ENCODE measurements at places on chromosomes 7 and 10.

GRCh38 chr10:131857156-131858117, 43.4 kb upstream of the PPP2R2D start:
- DNase-seq: no peak

DNA sequence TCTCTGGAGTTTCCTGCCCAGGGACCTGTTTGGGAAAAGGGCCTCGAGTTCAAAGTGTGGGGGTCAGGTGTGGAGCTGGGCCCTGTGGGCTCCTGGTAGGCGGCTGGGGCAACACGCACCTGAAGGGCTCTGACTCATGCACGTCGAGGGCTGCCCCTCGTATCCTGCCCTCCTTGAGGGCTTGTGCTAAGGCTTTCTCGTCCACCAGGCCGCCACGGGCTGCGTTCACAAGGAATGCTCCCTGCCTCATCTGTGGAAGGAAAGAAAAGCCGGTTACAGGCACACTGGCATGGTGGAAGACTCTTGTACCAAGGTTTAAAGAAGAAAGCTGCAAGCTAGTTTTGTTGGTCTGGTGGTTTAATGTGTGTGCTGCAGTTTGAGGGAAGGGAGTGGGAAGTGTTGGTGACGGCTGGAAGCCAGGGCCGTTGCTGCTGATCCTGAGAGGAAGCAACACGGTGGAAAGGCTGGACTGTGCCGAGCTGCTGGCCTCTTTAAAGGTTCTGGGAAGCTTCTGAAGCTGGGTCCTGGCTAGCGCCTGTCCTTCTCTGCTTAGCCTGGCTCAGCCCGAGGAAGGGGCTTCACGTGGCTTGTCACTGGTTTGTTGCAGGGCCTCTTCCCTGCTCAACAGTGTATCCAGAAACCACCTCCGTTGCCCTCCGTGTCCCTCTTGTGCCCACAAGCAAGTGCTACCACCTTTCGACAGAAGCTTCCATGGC, 52.0 kb downstream of the ZRANB1 start:
- no peak for DNase-seq

DNA sequence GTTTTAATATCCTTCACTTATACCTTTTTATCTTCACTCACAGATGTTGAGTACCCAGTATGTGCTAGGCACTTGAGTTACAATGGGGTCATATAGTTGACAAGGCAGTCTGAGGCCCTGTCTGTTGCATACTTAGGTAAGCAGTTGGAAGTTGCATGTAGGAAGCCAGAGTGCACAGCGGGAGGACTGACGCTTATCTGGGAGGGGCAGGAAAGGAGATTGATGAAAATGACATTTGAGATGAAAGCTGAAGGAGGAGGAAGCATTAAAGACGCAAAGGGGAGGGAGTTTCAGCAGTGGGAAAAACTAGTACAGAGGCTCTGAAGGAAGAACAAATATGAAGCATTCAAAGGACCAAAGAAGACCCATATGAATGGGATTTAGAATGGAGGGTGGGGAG, 266.2 kb downstream of the HTR7 start:
- no peak for DNase-seq

DNA sequence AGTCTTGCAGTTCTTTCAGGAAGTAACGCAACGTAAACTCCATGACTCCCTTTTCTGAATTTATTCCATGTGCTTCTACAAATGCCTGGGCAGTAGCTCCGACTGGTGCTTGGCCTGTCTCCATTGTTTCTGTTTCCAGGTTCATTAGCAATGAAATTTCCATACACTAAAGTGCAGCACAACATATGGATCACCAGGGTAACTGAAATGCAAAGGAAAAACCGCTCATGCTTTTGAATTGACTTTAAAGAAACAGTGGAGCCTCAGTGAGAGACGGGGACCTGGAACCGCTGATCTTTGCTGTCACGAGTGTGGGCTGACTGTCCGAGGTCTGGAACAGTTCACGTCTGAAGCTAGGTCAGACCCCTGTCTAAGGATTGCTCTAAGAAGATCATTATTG, 126.5 kb upstream of the IGFBP3 start:
- no peak for DNase-seq

GRCh38 chr10:44723082-44723481, 188.1 kb upstream of the TMEM72 start:
- DNase-seq: no peak

DNA sequence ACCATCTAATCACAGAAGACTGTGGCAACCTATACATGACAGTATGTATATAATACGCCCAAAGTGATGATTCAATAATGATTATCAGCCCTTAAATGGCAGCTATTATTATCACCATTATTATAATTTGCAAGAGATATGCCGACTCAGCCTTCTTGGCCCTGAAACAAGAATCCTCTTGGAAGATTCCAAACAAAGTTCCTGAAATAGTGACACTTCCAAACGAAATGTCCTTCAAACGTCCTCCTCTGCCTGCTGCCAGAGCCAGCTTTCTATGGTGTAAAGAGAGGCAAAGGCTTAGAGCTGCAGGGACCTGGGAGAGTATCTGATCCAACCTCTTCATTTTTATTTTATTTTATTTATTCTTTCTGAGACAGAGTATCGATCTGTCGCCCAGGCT, 36.0 kb downstream of the NRAP start:
- no peak for DNase-seq

DNA sequence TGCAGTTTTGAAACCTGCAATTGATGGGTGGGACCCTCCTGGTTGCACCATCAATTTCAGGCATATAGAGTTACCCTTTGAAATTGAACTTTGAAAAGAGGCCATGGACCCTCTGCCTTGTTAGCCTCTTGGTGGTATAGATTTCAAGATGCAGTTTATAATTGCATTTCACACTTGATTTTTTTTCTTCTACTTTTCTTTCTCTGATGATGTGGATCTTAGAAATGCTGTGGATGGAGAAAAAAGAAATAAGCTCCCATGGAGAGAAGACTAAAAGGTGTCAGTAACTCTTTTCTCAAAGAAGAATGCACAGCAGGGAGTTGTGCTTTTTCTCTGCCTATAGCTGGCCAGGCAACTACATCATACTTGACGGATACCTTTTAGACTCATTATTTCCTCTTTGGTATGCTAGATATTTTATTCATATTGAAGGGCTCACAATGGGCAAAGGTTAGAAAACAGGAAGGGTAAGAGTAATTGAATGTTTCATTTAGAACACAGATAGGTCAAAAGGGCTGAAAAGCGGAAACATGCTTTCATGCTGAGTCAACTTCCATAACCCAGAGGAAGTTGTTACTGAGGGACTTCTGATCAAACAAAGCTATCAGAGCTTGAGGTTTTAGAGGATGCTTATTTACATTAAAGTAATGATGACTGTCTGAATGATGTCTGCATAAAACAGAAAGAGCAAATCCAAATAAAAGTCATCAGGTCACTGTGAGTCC, 773.2 kb upstream of the LRRN3 start:
- DNase-seq: no peak

DNA sequence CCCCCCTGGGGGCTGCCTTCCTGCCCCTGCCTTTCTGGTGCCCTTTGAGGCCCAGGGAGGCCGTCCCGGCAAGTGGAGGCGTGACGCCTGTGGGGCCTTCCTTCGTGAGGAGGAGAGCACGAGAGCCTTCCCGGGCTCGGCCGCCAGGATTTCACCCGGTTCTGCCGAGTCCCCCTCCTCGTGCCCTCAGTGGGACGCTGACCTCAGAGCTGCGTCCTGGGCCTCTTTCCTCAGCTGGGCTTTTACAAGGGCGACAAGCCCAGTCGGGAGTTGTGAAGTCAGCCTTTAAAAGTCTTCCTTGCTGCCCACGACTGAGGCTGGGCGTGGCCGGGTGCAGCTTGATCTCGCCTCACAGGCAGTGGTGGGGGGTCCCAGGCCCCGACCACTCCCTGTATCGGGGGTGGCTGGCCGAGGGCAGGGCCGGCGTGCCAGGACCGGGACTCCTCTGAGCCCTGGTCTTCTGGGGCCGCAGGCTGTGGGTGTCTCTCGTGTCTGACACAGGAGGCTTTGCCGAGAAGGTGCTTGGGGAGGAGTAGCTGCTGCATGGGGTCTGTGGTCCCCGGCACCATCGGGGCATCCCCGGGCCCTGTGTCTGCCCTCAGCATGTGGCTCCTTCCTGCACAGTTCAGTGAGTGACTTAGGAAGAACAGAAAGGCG, 41.8 kb downstream of the FAM20C start:
- peak; percentile 24 for DNase-seq

DNA sequence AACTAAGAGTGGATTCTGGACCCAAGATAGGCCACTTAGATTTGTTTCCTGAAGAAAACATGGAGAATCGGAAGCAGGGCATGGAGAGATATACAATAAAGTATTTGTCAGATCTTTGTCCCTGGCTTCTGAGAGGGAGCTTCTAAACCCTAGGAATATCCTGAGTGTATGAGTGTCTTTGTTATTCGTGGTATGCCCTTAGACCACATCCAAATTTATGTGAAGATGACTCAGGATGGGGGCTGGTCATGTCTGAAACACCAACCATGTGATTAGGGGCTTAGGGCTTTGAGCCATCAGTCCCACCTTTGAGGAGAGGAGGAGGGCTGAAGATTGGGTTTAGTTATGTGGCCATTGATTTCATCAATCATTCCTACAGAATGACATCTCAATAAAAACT, 69.7 kb upstream of the PLPP4 start:
- DNase-seq: no peak

GRCh38 chr10:132407846-132408278, 10.9 kb downstream of the PWWP2B start:
- peak; percentile 92 for DNase-seq

DNA sequence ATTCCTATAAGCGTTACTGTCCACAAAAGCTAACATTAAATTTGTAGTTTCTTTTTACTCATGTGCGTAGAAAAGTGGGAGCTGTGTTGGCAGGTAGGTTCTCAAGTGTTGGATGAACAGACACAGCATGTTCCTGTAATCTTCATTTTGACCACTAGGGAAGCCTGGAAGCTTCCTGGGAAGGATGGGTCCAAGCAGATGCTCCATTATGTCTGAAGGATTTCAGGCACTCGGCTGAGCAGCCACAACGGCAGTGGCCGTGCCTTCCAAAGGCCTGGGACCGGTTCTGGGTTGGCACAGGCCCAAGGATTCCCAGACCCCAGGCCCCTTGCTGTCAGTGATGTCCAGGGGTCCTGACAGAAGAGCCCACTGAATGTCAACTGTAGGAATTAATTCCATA, 386.3 kb downstream of the TNS3 start:
- no peak for DNase-seq

DNA sequence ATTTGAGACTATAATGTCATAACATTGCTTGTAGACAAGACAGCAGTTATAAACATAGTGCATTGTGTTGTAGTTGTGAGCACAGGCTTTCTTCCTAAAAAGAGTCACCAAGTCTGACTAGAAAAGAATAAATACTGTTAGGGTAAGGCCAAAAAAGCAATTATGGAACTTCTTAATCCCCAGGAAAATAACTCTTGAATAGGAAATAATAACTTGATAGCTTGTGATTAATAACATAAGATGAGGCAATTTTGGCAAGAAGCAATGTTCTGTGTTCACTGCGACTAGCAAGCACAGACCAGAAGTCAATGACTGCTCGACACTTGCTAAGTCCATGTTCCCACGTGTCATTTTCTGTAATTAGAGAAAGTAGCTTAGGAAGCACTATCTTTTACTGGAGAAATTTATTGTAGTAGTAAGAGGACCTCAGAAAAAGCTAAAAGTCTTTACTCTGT, 97.1 kb downstream of the AGMO start:
- DNase-seq: no peak

- DNase-seq: peak; percentile 4
These were observed 31.8 kb upstream of the LSM8 start for GRCh38 chr7:118152149-118152548.

- no peak for DNase-seq
These were observed 12.7 kb upstream of the LARP4B start for GRCh38 chr10:944034-944831.

GRCh38 chr7:102111061-102112041, 175.3 kb upstream of the SH2B2 start:
- DNase-seq: no peak

- DNase-seq: no peak
These were observed 122.7 kb downstream of the KCNMA1 start for GRCh38 chr10:77514870-77515269.

DNA sequence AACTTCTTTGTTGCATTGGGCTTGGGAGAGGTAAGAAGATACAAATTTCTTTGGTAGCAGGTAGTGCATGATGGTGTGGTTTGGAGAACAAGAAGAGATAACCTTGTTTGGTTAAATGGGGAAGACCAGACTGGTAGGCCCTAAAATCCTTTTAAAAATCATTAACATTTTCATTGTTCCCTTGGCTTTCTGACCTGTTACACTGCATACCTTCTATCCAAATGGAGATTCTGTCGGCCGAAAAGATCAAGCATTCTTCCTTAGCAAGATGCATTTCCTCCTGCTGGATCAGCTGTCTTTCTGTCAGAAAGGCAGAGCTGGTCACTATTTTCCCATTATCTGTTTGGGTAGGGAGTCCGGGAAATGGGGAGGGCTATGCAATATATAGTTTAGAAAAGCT, 33.7 kb downstream of the AGK start:
- DNase-seq: peak; percentile 67

DNA sequence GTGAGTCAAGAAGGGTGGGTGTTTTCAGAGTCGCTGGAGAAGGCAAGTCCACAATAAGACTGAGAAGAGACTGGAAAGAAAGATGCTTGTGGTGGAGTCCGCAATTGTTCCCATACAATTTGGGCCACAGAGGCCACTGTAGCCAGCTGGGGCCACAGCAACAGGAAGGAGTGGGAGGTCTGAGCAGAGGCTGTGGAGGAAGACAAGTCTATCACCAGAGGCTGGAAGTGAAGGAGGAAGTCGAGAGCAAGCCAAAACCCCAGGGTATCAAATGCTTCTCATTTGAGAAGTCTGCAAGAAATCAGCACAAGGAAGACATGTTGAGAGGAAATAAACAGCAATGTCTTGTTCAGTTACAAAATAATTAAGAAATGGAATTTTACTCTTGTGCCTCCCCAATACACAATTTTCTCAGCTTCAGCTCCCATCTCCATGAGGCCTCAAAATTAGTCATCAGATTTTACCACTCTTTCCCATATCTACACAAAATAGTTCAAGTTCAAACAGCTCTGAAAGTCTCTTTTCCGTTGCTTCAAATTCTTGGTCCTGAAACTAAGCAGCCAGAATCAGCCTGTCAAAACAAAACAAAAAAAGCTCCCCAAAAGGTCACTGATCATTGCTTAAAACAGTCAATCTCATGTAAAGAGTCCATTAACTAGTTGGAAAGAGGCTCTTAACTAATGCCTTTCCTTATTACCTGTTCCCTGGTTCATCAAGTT, 31.6 kb downstream of the SLC16A12 start:
- DNase-seq: no peak

- DNase-seq: no peak
These were observed 236.4 kb upstream of the GRM3 start for GRCh38 chr7:86407291-86407690.
